ENCODE measurements at places on chromosomes 13 and 19. TPM values are rescaled to one million over a fixed set of nuclear protein-coding genes. Genes with fewer than 3 reads are reported as not detected.

DNA sequence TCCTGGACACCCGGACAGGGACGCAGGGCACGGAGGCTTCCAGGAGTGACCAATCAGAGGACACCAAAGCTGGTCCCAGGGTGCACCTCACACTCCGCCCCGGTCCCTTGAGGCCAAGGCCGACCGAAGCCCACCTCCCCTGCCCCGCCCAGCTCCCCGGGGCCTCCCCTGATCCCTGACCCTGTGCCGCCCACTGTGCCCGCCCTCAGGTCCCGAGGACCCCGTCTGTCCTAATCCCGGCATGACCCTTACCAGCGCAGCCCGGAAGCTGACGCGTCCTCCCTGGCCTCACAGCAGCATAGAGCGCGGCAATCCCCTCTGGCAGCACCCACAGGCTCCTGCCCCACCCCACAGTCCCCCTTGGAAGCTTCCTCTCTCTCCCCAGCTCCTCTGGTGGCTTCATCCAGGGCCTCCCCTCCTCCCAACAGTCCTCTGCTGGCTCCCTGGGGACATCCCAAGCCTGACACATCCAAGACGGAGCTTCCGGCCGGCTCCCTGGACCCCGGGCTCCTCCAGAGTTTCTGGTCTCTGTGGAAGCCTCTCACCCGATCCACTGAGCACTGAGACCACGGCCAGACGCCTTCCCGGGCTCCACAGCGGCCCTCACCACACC is 7.4 kb upstream of the CDC34 start:
- no peak for ATAC-seq

DNA sequence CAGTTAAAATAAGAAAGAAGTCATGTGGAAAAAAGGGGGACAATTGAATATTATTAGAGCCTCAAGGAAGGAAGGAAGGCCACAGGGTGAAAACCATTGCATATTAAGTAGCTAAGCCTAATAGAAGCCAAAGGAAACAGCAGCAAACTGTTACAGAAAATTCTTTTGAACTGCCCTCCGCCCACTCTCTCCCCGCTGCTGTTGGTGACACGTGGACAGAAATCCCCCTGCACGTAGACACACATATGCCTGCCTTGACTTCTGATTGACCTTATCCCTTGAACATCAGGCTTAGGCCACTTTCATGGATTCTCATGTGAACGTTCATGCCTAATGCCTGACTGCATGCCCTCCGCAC is 229.1 kb downstream of the KCNRG start:
- no peak for ATAC-seq

Gene PLVAP
- total RNA-seq: not detected

DNA sequence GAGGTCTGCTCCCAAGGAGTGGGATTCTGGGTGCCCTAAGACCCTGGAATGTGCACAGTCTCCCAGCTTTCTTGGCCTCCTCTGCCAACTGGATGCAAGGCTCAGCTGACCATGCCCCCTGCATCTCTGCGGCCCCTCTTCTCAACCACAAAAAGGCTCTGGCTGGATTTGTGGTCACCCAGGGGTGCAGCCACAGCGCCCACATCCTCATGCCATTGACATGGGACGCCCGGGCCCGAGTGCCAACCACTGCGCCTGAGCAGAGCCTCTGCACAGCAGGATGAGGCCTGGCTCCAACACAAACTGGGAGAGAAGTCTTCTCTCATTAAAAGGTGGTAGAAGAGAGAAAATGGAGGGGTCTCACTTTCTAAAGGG is 103.5 kb downstream of the FOXO1 start:
- peak; percentile 41 for ATAC-seq

Gene RHPN2
- 2.3 TPM for total RNA-seq

DNA sequence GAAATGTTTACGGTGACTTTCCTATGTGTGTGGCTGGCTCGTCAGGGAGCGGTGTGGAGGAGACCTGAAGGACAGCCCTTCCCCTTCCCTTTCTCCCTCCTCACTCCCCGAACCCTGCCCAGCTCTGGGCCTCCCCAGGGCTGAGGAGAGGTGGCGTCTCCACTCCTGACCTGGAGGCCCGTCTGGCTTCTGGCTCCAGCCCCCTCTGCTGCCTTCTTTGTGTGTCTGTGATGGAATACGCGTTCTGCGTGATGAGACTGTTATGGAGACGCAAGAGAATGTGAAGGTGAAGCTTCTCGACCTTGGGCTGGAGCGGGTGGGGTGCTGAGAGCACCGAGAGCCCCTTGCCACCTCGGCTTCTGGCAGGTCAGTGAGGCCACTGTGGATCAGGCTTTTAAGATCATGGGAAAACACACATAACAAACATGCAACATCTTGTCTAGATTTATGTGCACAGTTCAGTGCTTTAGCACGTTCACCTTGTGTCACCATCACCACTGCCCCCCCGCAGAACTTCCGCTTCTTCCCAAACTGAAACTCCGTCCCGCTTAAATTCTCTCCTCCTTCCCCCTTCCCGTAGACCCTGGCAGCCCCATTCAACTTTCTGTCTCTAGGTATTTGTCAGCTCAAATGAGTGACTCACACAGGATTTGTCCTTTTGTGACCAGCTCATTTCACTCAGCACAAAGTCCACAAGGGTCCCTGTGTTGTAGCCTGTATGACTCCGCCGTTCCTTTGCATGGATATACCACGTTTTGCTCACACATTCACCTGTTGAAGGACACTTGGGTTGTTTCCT is 24.7 kb downstream of the ATP11A start:
- ATAC-seq: no peak

Gene USF2
- 121 TPM for total RNA-seq

Gene SLC35E1
- total RNA-seq: 71.8 TPM

GRCh38 chr13:26742691-26743358 is 17.8 kb downstream of the GPR12 start:
- no peak for ATAC-seq

Gene FOXA3
- 1.9 TPM for total RNA-seq

Gene IZUMO4
- total RNA-seq: 143 TPM

GRCh38 chr19:1904860-1905109 is 414 bp upstream of the ADAT3 start:
- ATAC-seq: no peak

DNA sequence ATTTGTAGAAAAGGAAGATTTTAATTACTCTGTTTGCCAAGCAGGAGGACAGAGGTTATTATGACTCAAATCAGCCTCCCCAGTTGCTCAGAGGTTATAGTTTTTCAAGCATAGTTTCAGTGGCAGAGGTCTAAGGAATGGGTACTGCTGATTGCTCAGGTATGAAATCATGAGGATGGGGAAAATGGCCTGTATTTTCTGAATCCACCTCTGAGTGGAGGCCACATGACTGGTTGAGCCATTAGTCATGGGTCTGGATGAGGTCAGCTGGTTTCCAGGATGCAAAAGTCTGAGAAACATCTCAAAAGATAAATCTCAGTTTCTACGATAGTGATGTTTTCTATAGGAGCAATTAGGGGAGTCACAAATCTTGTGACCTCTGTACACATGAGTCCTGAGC is 62.8 kb upstream of the CEACAM8 start:
- ATAC-seq: peak; percentile 84

DNA sequence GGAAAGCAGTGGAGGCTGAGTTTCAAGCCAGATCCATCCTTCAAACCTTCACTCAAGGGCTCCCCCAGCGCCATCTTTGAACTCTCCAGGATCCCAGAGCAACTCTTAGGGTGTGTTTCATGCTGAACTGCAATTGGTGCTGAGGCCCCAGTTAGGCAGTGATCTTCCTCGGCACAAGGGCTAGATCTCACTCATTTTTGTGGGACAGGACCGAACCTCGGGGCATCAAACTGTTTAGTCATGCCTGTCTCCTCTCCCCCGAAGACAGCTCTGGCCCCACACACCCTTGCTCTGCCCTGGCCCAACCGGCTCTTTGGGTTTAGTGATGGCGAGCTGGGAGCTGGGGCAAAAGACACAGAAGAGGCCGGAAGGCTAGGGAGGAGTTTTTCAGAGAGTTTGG is 115.1 kb downstream of the NUFIP1 start:
- ATAC-seq: no peak

DNA sequence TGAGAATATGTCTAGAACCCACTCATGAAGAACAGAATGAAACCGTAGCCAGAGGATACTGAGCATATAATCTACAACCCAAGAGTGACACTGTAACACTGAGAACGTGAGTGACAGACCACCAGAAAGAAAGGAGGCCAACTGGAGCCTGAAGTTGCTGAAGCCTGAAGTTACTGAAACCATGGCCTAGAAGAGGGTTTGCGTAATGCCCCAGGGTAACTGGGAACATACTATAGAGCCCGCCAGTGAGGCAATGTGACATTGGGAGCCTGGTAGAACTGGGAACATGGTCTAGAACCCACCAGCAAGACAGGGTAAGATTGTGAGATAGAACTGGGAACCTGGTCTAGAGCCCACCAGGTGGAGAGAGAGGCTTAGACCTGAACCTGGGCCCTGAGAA is 15.5 kb upstream of the TNFSF14 start:
- ATAC-seq: no peak

DNA sequence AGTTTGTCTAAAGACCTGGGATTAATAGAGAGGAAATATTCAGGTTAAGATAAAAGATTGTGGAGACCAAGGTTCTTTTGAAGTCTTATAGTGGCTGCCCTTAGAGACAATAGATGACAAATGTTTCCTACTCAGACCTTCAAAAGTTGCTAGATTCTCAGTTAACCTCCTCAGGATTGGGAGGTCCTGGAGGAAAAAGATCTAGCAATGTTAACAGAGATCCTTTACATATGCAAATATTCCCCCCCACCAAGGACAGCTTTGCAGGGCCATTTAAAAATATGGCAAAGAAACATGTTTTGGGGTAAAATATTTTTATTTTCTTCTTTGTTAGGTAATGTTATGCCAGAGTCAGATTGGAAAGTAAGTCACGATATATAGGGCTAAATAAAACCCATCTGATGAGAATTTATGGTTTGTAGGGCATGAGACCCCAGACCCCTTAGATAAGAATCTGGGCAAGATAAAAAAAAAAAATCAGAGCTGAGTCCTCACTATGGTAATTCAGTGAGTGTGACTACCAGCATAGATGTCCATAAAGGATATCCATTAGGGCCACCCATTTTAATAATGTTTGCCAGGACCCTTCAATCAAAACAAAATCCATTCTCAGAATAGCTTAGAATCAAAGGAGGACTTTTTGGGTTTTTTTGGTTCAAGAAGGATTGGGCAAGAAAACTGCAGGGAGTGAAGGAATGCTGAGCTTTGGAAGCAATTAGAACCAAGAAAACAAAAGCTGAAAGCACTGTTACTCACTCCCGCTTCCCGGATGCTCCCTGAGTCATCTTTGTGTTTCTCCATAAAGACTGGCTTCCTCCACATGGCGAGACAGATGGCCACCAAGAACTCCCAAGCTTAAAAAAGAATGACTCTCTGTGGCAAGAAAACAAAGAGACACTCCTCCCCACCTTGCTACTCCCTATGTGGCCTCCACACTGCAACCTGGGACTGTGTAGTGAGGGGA is 28.2 kb downstream of the VSTM1 start:
- no peak for ATAC-seq

GRCh38 chr13:96130818-96131340 is 41.0 kb downstream of the HS6ST3 start:
- no peak for ATAC-seq

DNA sequence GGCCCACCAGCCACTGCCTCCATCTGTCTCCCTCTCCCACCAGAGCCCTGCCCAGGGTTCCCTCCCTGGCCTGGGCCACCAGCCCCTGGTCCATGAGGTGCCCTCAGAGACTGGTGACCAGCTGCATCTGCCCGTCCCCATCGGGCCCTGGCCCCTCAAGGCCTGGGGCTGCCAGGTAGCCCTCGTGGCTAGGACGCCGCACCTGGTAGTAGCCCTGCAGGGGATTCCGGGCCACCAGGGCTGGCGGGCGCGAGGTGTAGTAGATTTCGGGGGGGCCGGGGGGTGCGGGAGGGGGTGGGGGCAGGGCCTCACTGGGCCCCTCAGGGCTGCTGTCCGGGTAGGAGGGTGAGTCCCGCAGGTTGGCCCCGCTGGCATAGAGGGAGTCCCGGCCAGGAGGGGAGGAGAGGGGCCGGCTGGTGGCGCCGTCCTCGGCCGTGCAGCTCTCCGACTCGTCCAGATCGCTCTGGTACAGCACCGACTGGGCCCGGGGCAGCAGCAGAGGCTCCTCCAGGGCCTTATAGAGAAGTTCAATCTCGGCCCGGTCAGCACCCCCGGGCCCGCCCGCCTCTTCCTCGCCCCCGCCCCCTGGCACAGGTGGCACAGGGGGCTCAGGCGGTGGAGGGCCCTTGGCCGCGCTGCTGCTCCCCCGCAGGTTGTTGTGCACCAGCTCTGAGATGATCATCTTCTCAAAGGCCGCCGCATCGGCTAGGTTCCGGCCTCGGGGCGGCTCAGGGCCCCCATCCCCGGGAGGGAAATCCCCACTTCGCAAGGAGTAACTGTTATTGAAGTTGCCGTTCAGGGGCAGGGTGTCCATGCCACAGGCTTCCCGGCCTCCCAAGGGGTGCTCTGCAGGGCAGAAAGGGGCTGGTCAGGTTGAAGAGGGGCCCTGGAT is 14.6 kb upstream of the ASF1B start:
- no peak for ATAC-seq

- ATAC-seq: peak; percentile 73
These were observed 20.8 kb upstream of the ERCC1 start for GRCh38 chr19:45444318-45445041.

GRCh38 chr13:103033999-103034398 is 32.2 kb downstream of the SLC10A2 start:
- no peak for ATAC-seq

DNA sequence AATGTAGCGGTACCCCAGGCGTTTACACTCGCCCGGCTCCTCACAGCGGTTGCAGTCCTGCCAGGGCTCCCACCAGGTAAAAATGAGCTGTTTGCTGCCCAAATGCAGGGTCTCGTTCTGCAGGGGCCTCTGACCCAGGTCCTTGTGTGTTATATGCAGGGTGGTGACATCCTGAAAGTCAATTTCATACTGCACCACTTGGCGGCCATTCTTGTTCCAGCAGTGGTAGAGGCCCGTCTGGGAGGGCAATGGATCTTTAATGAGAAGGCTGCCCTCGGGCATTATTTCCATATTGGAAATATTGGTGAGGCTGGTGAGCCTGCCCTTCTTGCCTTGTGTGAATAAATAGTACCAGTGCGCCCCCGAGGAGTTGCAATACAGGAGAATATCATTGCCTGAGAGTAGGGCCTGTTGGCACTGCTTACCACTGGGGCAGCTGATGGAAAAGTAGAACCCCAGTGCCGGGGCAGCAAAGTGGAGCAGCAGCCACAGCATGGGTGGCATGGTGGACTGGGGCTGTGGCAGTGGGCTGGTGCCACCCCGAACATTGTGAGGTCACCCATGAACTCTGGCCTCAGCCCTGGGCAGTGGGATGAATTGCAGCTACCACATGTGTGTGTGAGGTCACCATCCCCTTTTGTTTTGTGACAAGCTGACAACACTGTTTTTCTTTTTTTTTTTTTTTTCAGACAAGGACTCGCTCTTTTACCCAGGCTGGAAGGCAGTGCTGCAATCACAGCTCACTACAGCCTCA is at the start of gene FAM187B:
FAM187B (minus strand) TSS at position 563 of the 754 bp plus-strand sequence; CDS start at position 504, 59 bp downstream.
- ATAC-seq: no peak

GRCh38 chr13:27923794-27924528 is 4.2 kb downstream of the PDX1 start:
- ATAC-seq: no peak

- ATAC-seq: no peak
These were observed 15.2 kb upstream of the PABPC3 start for GRCh38 chr13:25080773-25081172.

Data from activated T-helper 17 cell treated with anti-CD3 and anti-CD28 coated beads, Interleukin-2, amount 50 U/mL, for 72 hours (primary cell).